ENCODE measurements at places on chromosomes 6 and 20.

GRCh38 chr6:34692280-34692679 is 4.3 kb downstream of the ILRUN start:
- DNase-seq, result no peak

DNA sequence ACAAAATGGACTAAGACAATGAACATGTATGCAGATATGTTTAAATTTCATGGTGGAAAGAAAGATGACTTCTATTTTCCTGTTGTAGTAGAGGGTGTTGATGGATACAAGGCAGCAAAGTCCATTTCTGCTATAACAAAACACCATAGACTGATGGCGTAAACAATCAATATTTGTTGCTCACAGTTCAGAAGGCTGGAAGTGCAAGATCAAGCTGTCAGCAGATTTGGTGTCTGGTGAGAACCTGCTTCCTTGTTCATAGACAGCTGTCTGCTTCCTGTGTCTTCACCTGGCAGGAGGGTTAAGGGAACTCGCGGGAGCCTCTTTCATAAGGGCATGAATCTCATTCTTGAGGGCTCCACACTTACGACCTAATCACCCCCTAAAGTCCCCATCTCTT is 83.0 kb upstream of the ELOVL5 start:
- no peak for DNase-seq

DNA sequence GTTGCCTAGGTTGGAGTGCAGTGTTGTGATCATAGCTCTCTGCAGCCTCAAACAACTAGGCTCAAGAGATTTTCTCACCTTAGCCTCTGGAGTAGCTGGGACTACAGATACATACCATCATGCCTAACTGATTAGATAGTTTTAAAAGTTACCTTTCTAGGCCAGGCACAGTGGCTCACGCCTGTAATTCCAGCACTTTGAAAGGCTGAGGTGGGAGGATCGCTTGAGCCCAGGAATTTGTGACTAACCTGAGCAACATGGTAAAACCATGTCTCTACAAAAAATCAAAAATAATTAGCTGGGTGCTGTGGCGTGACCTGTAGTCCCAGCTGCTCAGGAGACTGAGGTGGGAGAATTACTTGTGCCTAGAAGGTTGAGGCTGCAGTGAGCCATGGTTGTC is 41.2 kb downstream of the SLC17A5 start:
- no peak for DNase-seq

DNA sequence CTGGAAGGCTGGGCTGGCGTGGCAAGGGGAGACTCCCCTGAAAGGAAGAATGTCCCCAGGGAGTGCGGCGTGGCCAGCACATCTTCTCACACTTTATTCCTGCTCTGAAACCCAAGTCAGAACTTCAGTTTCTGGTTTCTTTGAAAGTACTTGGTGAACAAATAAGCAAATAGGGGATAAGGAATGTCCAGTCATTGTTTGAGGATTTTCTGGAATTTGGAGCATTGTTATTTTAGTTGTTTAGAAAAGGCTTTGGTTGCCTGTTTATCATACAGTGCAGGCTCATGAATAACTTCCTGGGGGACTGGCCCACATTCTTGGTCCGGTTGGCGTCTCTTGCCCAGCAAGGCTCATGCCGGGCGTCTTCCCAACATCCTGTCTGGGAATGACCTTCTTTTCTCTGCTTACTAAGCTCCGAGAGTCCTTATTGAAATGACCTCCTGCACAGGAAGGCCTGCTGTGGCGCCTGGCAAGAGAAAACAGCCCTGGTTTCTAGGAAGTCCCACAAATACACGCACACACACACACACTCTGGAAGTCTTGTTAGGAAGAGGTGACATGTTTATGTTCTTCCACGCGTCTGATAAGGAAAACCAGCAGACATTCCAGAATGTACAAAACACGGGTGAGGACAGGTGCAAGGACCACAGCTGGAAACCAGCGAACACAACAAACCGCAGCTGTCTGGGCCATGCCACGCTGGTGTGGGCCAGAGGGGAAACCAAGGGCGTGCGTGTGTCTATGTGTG is 71.9 kb downstream of the TMEM170B start:
- peak; percentile 98 for DNase-seq

DNA sequence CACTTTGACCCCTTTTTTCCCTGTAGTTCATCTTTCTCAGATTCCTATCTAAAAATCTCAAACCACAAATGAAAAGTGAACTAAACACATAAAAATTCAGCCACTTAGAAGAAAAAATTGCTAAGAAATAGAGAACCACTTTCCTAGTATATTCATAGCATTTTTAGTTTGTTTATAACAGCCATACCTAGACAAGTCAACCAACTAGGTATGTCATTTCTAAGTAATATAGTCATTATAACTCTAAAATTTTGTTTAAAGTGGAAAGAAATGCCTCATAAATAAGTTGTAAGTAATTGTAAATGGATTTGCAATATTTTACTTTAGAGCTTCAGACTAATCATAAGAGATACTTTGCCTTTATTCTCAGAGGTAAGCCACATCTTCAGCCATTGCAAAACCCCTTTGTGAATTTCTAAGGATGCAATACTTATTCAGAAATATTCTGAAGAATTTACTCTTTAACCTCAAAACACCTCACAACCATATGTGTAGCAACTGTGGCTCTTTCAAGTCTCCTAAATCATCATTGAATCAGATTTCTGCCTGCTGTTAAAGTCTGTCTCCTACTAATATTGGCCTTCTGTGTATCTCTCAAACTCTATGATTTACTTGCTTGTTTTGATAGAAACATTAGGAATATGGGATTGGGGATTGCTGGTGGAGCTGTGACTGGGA is 6.9 kb upstream of the SUMO4 start:
- no peak for DNase-seq

DNA sequence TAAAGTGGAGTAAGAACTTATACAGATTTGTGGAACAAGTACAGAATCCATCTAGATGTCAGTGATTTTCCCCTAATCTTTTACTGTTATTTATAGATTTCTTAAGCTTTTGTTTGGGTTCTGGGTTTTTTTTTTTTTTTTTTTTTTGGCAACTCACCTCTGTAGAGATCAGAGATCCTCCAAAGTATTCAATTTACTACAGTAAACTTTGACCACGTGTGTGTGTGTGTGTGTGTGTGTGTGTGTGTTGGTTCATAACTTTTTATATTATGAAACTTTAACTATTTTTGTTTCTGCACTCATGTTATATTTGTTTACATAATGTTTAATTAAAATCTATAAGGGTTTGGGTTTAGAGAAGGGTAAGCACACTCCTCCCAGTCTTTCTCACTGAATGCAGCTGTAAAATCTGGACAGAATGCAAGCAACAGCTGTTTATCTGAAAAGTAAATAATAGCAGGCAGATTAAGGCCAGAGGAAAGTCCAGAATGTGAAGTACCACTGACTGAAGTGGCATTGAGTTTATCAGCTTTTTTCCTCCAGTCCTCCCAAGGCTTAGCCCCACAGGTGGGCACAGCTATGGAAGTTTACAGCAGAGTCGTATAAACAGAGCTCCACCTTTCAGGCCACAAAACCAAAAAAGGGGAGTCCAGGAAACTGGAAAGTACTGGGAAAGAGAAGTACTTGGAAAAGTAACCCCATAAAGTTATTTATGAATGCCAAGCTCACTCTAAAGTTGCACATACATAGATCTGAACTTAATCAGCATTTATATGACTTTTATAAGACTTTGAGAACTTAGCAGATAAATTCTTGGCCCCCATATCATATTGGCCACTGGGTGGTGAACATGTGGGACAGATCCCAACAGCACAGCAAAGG is 43.0 kb upstream of the CD2AP start:
- no peak for DNase-seq

GRCh38 chr20:38013887-38014286 is 19.4 kb downstream of the TTI1 start:
- no peak for DNase-seq

- DNase-seq, result no peak
Measured at GRCh38 chr6:54192993-54193392, 81.8 kb downstream of the MLIP start.

- DNase-seq, result peak; percentile 5
Measured at GRCh38 chr6:90131614-90132423, 164.8 kb downstream of the BACH2 start.

GRCh38 chr20:47036091-47036870 is 141.6 kb downstream of the EYA2 start:
- DNase-seq, result no peak

GRCh38 chr6:166589337-166589731 is 2.9 kb upstream of the RAMACL start:
- no peak for DNase-seq

GRCh38 chr20:16064989-16065707 is 508.1 kb downstream of the KIF16B start:
- no peak for DNase-seq

DNA sequence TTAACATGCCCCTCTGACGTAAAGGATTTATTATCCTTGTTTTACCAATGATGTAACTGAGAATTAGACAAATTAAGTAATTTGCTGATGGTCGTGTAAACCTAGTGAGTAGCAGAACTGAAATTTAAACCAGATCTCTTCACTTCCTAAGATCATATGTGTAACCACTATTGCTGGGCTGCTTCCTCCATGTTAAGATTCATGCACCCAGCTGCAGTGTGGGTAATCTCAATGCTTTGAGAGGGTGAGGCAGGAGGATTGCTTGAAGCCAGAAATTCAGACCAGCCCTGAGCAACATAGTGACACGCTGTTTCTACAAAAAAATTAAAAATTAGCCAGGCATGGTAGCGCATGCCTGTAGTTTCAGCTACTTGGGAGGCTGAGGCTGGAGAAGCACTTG is 97.9 kb downstream of the L3MBTL3 start:
- DNase-seq, result no peak

- DNase-seq, result no peak
Measured at GRCh38 chr6:155404937-155405336, 50.7 kb downstream of the NOX3 start.

GRCh38 chr20:37380864-37381579 is 35.1 kb downstream of the SRC start:
- no peak for DNase-seq

DNA sequence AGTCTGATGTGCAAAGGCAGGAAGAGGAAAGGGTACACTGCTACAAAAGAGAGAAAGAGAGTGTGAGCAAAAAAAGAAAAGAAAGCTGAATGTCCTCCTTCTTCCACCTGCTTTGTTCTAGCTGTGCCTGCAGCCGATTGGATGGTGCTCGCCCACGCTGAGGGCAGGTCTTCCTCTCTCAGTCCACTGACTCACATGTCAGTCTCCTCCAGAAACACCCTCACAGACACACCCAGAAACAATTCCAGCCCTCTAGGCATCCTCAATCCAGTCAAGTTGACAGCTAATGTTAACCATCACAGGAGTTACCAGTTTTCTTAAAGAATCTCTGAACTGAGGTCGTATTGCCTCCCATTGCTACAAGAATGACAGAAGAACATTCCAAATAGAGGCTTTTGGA is 411.9 kb upstream of the SASH1 start:
- DNase-seq, result no peak

Data from A172 (cell line).